ENCODE measurements at places on chromosomes 3 and 15.
A peak's percentile ranks its signal among the peaks of the same experiment; 100 is the strongest.

DNA sequence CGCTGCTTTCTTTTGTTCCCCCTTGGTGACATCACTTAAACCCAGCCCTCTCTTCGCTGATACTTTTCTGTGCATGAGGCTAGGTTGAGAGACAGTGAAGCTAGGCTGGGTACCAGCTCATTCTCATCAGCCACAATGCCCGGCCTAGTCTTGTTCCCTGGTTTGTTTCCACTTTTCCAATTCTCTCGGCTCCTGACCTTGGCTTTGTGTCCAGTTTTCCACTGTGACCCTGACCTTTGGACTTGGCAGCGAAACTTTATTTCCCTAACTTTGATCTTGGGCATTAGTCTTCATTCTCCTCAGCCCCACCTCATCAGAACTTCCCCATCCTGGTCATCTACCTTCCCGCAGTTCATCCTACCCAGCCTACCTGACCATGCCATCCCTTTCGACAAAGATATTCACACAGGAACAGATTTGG, 908 bp upstream of the ADPGK start:
- DNase-seq, result no peak

DNA sequence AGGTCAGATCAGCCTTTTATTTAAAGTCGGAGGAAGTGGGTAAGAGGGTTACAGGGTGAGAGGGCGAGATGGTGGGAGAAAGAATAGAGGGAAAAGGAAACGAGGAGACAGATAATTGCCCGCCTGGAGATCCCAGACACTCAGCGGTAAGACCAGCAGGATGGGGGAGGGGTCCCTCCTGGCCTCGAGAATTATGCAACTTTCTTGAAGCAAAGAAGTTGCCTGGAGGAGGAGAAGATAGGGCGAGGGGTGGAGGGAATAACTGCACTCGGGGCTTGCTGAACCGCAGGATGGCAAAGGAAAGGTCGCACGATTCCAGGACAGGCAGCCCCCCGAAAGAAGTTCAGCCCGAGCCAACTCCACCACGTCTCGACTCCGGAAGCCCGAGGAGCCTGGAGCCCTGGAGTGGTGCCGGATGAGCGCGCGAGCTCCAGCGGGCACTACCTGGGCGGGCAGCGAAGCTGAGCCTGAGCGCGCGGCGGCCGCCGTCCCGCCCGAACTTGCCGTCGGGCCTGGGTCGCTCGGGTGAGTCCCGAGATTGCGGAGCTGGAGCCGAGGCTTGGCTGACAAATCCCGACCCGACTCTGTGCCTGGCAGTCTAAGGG, 402 bp downstream of the WWTR1 start:
- peak; percentile 43 for DNase-seq

DNA sequence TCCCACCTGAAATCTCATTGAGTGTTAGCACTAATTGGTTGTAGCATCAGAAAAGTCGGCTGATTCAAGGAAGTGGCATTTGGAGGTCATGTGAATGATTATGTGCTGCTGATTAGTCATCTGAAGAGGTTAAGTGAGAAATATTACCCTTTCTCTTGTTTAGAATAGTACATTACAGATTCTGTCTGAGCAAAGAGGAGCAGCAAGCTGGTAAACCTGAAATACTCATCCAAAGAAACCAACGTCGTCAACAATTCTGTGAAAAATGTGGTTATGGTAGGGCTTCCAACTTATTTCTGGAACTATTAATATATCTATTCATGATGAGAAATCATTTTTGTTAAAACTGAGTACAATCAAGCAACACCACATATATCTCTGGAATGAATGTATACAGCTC, 1024.9 kb downstream of the TUSC7 start:
- no peak for DNase-seq

DNA sequence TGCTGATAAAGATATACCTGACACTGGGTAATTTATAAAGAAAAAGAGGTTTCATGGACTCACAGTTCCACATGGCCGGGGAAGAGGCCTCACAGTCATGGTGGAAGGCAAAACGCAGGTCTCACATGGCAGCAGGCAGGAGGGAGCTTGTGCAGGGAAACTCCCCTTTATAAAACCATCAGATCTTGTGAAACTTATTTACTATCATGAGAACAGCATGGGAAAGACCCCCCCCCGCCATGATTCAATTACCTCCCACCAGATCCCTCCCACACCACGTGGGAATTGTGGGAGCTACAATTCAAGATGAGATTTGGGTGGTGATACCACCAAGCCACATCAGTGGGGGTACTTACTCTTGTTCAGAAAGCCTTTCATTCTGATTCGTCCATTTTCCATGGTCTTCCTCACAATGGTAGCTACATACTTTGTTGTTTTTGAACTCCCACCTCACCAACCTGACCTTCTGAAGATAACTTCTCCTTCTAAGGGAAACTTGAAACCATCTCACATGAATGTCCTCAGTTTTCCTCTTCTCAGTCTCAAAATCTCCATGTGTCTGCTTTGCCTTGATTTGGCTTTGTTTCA, 275.6 kb upstream of the PROK2 start:
- DNase-seq, result no peak

DNA sequence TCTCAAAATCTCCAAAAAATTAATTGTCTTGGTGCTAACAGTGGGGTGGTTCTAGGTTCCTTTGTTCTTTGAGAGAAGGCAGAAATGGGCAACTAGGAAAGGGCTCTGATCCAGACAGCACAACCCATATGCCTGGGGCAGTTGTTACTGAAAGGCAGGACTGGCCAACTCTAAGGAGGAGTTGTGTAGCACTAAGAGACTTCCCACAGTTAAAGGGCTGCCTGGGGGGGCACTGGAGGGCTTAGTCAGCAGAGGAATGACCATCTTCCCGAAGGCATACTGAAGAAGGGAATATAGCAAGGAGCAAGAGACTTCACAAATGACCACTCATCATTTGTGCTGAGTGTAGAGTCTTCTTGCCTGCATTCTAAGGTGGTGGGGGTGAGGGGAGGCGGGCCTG, 15.8 kb downstream of the ILDR1 start:
- DNase-seq, result no peak

- no peak for DNase-seq
Measured at GRCh38 chr3:170055209-170055608, 17.4 kb downstream of the GPR160 start.

DNA sequence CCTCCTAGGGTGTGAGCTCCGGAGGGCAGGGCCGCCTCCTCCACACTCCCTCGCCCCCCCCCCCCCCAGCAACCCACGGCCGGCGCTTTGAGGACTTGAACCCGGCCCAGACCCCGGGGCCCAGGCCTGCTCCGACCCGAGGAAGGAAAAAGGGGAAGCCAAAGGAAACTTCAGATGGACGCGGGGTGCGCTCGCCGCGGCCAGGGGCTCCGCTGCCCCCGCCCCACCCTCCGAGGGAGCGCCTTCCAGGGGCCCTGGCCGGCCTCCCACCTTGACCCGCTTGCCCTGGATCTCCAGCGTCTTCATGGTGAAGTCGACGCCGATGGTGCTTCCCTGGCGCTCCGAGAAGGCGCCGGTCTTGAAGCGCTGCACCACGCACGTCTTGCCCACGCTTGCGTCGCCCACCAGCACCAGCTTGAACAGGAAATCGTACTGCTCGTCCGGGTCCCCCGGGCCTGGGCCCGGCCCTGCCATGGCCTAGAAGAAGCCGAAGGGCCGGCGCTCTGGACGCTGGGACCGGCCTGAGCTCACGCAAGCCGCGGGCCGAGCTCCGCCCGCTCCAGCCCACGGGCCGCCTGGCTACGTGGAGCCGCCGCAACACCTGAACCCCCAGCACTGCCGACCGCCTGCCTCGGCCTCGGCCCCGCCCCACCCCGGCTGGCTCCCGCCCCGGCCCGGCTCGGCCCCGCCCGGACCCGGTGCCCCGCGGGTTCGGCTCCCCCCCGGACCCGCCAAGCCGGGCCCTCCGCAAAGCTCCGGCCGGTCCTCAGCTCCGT, 400 bp downstream of the RAB43 start:
- DNase-seq, result peak; percentile 65

DNA sequence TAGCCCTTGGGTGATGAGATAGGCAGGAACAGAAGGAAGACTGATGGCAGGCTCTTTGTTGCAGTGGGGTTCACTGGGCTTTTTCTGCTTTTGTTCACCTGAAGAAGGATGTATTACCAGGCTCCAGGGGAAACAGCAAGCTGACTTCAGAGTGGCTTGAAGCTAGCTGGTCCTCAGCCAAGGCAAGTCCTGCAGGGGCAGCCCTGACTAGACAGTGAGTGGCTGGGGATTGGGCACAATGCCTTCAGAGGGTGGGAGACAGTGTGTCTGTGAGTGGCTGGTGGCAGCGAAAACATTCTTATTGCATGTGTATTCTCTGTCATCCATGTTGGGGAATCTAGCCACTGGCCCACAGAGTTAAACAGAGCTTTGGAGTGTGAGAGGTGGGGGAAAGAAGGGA, 2.3 kb upstream of the TEX264 start:
- no peak for DNase-seq

DNA sequence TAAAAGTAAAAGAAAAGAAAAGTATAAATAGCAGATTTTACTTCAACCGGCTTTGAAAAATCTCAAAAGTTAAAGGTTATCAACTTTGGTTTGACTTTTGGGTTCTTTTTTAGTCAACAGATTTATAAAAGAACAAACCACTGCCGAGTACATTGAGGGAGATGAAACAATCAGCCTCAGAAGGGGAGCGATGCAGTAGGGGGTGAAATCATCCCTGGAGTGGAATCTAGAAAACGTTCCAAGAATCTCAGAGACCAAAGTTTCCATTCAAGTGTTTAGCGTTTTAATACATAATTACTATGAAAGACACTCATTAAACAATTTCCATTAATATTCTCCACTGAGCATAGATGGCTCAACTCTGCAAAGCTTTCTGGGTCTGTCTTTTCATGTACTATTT, 745.5 kb downstream of the NR2F2 start:
- DNase-seq, result no peak

GRCh38 chr3:16127249-16127648, 47.2 kb upstream of the GALNT15 start:
- DNase-seq, result no peak

- DNase-seq, result no peak
Measured at GRCh38 chr3:24394754-24395153, 99.9 kb downstream of the THRB start.

GRCh38 chr15:69857686-69858391, 239.9 kb downstream of the TLE3 start:
- no peak for DNase-seq

DNA sequence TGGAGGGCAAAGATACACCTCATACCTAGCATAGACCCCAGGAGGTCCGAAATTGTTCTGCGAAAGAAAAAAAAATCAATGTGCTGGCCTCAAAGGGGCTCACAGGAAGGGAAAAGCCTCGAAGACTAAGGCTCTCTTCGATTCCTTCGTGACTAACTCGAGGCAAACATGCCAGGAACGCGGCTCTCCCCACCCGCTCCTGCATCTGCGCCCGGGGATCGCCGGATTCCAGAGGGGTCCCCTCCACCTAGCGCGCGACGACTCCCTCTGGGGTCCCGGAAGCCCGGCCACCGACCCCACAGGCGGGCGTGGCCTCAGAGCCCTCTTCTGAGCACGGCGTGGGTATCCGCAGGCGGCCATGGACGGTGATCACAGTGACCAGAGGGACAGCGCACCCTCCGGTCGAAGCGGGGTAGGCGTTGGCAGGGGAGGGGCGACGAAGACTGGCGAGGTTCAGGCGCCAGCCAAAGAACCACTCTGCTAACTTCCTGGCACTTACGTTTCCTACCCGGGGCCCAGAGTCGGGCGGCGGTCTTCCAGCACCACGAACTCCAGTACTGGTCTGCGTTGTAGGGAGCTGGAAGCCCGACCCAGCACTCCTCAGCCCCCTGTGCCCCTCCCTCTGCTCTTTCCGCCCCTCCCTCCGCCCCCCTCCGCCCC, 515 bp upstream of the EIF3J start:
- DNase-seq, result no peak

GRCh38 chr3:104988496-104988895, 378.2 kb upstream of the ALCAM start:
- no peak for DNase-seq

Data from T-helper 1 cell (primary cell).